ENCODE measurements at places on chromosomes 1 and 21.

DNA sequence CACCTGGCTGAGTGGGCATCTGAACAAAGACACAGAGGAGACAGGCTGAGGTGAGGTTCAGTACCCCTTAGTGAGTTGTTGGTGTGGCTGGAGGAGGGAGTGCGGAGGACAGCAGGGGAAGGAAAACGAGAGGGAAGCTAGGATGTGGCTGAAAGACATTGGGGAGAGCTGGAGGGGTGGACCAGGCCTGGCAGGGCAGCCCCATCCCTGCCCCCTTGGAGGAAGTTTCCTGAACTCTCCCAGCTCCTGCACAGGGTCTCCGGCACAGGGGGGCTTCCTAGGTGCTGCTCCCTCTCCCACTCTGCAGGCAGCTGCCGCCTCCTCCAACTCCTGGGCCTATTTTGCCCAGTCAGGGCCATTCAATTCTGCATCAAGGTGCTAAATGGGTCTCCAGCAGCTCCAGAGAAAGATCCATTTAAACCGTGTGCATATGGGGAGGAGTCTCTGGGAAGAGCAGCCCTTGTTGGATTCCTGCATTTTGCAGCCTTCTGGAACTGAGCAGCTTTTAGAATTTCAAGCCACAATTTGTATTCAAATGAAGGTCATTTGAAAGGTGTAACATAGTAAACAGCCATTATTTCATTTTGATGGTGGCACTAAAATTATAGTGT lies 193.9 kb downstream of the CAMTA1 start:
- no peak for DNase-seq

DNA sequence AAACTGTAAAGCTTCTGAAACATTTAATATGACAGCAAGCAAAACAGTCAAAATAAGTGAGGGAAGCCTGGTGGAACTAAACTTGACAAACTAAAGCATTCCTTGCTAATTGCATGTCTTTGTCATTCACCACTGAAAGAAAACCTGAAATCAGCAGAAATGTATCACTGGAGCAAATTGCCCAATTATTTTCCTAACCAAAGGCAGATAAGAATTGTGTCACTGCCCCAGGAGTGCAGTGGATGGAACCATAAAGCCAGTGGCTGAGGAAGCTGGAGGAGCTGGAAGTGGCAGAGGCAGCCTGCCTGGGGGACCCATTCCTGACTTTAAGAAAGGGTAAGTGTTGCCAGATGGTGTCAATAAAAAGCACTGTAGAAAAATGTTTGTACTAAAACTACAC lies 2.7 kb upstream of the SLC30A10 start:
- DNase-seq, result no peak

GRCh38 chr1:174243451-174244000 lies 84.2 kb downstream of the RABGAP1L start:
- no peak for DNase-seq

GRCh38 chr21:44049606-44050005 lies 37.5 kb downstream of the TRAPPC10 start:
- no peak for DNase-seq

- no peak for DNase-seq
Measured at GRCh38 chr1:61448914-61449313, 276.0 kb downstream of the TM2D1 start.

DNA sequence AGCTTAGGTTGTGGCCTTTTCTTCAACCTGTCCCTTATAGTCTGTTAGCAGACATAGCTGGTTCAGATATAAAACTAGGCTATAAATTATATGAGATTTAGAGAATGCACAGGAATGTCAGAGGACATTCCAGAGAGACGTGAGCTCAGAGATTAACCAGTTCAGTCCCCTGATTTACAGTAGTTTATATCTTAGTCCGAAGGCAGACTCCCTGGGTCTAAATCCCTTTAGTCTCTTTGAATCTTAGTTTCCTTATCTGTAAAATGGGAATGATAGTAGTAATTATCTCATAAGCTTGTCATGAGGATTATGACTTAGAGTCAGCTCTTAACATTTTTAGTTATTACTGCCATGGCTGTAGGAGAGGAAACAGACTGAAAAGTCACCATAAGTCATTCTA lies 45.5 kb upstream of the PLXNA2 start:
- DNase-seq, result no peak
